ENCODE measurements at places on chromosomes 3 and 15.

GRCh38 chr3:76859596-76859995 is 180.3 kb upstream of the ROBO2 start:
- no peak overlapping the region for H3K4me3 ChIP-seq
- no peaks in the 10 kb centered on the region for H3K36me3 ChIP-seq
- DNase-seq = no peak
- no peak overlapping the region for H3K27ac ChIP-seq
- H3K4me1 ChIP-seq = no peaks in the 10 kb centered on the region
- peaks cover 6% of the 10 kb centered on the region for H3K27me3 ChIP-seq

GRCh38 chr3:51384055-51384725 is 901 bp upstream of the MANF start:
- peaks cover 4% of the 10 kb centered on the region for H3K27me3 ChIP-seq
- H3K36me3 ChIP-seq = peaks cover 29% of the 10 kb centered on the region
- peak overlapping the region; percentile 99 for H3K4me3 ChIP-seq

DNA sequence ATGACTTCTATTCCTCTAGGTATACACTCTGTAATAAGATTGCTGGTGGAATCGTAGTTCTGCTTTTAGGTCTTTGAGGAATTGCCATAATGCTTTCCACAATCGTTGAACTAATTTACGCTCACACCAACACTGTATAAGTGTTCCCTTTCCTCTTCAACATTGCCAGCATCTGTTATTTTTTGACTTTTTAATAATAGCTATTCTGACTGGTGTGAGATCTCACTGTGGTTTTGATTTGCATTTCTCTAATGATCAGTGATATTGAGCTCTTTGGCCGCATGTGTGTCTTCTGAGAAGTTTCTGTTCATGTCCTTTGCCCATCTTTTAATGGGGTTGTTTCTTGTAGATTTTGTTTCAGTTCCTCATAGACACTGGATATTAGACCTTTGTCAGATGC is 12.8 kb downstream of the NXPE3 start:
- H3K4me1 ChIP-seq = no peaks in the 10 kb centered on the region
- H3K4me3 ChIP-seq = no peak overlapping the region
- DNase-seq = no peak
- peaks cover 94% of the 10 kb centered on the region for H3K36me3 ChIP-seq
- H3K27ac ChIP-seq = no peak overlapping the region
- H3K27me3 ChIP-seq = no peaks in the 10 kb centered on the region

DNA sequence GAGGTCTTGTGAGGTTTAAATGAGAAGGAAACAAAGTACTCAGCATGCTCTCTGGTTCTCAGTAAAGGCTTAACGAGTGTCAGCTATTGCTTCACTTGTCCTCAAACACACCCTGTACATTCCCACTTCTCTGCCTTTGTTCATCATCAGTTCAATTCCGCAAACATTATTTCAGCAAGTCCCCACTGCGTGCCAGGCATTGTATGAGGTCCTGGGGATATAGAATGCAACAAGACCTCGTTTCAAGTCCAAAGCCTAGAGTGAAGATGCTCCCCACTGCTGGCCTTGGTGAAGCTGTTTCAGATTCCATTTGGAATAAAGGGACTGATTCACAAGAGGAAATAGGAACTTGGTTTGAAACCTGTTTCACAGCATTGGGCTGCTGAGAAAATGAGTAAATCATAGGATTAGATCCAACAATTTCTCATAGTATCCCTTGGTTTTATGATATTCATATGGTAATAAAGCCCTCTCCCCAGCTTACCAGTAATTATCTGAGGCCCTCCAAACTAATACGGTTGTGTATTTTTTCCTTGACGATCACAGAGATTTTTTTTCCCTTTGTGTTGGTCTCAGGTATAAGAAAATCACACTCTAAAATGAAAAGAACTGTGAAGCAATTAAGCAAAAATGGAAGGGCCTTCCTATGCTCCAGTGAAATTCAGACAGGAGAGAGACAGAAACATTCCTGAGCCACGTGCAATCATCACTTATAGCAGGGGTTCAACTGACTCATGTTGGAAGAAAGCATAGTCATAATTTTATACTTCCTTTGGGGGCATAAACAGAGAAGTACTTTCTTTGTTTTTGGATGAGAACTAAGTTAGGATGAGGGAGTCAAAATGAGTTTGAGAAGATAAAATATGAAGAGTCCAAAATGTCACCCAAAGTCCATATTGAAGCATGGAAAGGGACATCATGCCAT is 258.6 kb downstream of the RORA start:
- H3K4me1 ChIP-seq = peaks cover 39% of the 10 kb centered on the region
- no peak overlapping the region for H3K4me3 ChIP-seq
- H3K36me3 ChIP-seq = no peaks in the 10 kb centered on the region
- H3K27me3 ChIP-seq = peaks cover 3% of the 10 kb centered on the region
- no peak overlapping the region for H3K27ac ChIP-seq

- H3K27me3 ChIP-seq = peaks cover 4% of the 10 kb centered on the region
- no peaks in the 10 kb centered on the region for H3K4me1 ChIP-seq
- no peak for DNase-seq
- H3K36me3 ChIP-seq = no peaks in the 10 kb centered on the region
Measured at GRCh38 chr3:117350371-117350770, 640.8 kb downstream of the TUSC7 start.

- H3K27ac ChIP-seq = peak overlapping the region; percentile 68
- no peak overlapping the region for H3K4me3 ChIP-seq
- no peaks in the 10 kb centered on the region for H3K27me3 ChIP-seq
- H3K36me3 ChIP-seq = peaks cover 54% of the 10 kb centered on the region
- DNase-seq = no peak
Measured at GRCh38 chr15:58731756-58732535, 17.6 kb downstream of the ADAM10 start.

- DNase-seq = no peak
- H3K36me3 ChIP-seq = peaks cover 29% of the 10 kb centered on the region
- H3K4me1 ChIP-seq = peaks cover 60% of the 10 kb centered on the region
- H3K4me3 ChIP-seq = no peak overlapping the region
Measured at GRCh38 chr3:11514191-11514821, 129.4 kb downstream of the VGLL4 start.

DNA sequence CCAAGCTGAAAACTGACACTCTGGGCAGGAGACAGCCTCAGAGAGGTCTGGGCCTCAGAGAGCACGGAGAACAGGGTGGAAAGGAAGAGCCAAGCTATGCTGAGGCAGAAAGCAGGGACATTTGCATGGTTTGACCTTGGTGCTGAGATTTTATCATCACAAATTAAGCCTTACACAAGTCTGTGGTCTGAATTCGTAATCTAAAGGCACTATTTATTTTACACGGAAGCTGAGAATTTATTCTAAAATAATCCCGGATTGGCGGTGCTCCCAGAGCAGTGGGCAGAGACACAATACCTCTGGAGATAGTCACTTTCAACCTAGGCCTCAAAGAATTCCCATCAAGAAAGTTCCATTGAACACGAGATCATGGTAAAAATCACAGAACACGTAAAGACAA is 47.5 kb downstream of the CFAP92 start:
- no peaks in the 10 kb centered on the region for H3K36me3 ChIP-seq
- no peak overlapping the region for H3K4me3 ChIP-seq
- peaks cover 18% of the 10 kb centered on the region for H3K4me1 ChIP-seq
- DNase-seq = no peak
- no peak overlapping the region for H3K27ac ChIP-seq

DNA sequence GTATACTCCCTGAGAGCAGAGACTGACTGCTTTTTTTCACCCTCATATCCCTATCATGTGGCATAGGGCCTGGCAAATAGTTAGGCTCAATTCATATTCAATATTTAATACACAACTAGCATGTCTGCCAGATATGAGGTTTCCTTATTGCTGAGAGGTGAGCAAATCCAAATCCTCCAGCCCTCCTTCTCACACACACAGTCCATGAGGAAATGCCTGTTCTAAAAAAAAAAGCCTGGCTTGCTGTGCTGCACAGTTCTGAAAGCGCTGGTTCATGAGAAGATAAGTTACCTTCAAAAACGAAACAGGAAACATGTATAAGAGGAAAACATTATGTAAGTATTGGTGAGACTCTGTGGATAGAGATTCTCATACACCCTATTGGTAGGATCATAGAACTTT is 15.5 kb upstream of the ACAP2 start:
- DNase-seq = no peak
- no peak overlapping the region for H3K4me3 ChIP-seq
- no peak overlapping the region for H3K27ac ChIP-seq
- peaks cover 5% of the 10 kb centered on the region for H3K36me3 ChIP-seq
- peaks cover 4% of the 10 kb centered on the region for H3K4me1 ChIP-seq

- peaks cover 43% of the 10 kb centered on the region for H3K4me1 ChIP-seq
- no peak for DNase-seq
- H3K27me3 ChIP-seq = peaks cover 3% of the 10 kb centered on the region
- no peak overlapping the region for H3K27ac ChIP-seq
- H3K4me3 ChIP-seq = no peak overlapping the region
Measured at GRCh38 chr3:31878231-31878838, 102.7 kb downstream of the OSBPL10 start.

DNA sequence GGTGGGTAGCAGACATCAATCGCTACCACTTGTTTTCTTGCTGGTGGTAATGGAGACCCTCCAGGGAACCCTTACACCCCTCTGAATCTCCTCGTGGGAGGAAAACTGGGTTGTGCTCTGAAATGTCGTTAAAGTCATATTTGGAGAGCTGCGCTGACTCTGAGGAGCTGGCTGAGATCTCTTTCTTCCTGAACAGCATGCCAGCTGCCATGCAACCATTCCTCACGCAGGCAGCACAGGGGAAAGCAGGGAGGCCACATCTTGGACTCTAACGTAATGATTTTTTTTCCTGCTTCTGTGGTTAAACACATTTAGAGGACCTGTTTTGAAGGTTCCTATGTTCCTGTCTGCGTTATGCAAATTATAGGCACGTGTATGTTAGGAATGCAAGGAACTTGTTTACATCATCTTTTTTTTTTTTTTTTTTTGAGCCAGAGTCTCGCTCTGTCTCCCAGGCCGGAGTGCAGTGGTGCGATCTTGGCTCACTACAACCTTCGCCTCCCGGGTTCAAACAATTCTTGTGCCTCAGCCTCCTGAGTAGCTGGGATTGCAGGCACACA is 156.7 kb downstream of the TJP1 start:
- H3K27ac ChIP-seq = no peak overlapping the region
- peaks cover 12% of the 10 kb centered on the region for H3K4me1 ChIP-seq
- no peak overlapping the region for H3K4me3 ChIP-seq
- no peak for DNase-seq
- H3K36me3 ChIP-seq = no peaks in the 10 kb centered on the region

- H3K27ac ChIP-seq = no peak overlapping the region
- H3K4me3 ChIP-seq = no peak overlapping the region
- peaks cover 28% of the 10 kb centered on the region for H3K4me1 ChIP-seq
- H3K27me3 ChIP-seq = peaks cover 7% of the 10 kb centered on the region
- no peak for DNase-seq
- peaks cover 7% of the 10 kb centered on the region for H3K36me3 ChIP-seq
Measured at GRCh38 chr3:16663854-16664712, 58.9 kb upstream of the DAZL start.

DNA sequence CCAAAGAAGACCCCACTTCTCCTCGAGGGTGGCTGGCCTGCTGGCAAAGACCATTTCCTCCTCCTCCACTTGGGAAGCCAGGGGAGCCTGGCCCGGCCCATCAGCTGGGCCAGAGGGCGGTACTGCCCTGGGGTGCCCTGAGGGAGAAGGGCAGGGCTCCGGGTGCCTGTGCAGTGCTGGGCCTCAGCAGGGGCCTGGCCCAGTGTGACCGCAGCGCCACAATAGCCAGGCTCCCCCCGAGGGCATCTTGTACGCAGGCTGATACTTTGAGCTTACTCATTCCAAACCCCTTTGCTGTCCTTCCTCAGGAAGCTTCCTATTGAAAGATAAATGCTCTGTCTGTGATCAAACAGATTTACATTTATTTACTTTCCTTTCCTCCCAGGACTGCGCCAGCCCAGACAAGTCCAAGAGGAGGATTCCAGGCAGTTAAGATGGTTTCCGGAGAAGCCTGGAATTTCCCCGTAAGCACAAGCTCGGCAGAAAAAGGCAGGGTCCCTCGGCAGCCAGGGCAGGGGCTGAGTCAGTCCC is 240.1 kb downstream of the XXYLT1 start:
- peaks cover 29% of the 10 kb centered on the region for H3K27me3 ChIP-seq
- no peak overlapping the region for H3K4me3 ChIP-seq
- no peaks in the 10 kb centered on the region for H3K36me3 ChIP-seq
- DNase-seq = no peak
- peaks cover 37% of the 10 kb centered on the region for H3K4me1 ChIP-seq

DNA sequence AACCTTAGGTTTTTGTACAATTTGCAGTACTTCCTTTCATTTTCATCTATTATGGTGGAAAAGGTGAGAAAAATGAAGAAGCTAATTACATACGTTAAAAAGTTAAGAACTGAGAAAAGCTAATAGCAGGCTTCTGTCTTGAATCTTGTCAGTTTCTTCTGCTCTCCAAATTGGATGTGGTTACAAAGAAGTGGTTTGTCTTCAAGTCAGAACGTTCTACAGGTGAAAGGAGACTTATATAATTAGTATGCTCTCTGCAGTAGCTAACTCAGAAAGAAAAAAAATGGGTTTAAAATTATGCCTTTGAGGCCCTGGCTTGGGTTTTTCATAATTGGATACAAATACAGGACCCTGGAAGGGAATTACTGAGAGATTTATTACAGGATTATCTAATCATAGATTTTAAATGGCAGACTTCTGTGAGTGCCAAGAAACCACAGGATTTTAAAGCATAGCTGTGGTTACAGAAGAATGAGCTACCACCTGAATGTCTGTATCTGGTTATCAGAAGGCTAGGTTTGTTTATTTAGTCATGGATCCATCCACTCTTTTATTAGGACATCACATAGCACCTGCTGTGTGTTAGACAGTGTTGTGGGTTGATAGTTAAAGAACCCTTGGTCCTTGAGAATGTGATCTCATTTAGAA is 528.1 kb upstream of the MCTP2 start:
- H3K27me3 ChIP-seq = peaks cover 6% of the 10 kb centered on the region
- peaks cover 38% of the 10 kb centered on the region for H3K4me1 ChIP-seq
- no peak overlapping the region for H3K4me3 ChIP-seq
- H3K27ac ChIP-seq = no peak overlapping the region
- DNase-seq = no peak
- H3K36me3 ChIP-seq = peaks cover 4% of the 10 kb centered on the region

DNA sequence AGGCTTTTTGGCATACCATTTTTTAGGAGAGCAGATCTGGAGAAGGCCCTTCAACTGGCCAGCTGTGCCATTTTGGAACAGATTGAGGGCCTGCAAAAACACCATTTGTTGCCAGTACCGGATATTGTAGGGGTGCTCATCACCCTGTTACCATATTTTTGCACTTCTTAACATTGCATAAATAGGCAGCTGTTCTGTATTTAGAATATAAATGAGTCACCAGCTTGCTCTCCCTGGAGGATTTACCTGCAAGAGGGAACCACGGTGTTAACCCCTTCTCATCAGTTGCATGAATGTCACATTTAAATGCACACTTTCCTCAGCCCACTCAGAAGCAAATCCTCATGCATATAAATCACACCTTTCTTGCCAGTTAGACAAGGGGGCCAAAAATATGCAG is 435.6 kb downstream of the ROBO2 start:
- H3K27me3 ChIP-seq = no peaks in the 10 kb centered on the region
- no peak overlapping the region for H3K27ac ChIP-seq
- H3K36me3 ChIP-seq = peaks cover 9% of the 10 kb centered on the region
- DNase-seq = no peak
